ENCODE measurements at places on chromosomes 16 and 17.

DNA sequence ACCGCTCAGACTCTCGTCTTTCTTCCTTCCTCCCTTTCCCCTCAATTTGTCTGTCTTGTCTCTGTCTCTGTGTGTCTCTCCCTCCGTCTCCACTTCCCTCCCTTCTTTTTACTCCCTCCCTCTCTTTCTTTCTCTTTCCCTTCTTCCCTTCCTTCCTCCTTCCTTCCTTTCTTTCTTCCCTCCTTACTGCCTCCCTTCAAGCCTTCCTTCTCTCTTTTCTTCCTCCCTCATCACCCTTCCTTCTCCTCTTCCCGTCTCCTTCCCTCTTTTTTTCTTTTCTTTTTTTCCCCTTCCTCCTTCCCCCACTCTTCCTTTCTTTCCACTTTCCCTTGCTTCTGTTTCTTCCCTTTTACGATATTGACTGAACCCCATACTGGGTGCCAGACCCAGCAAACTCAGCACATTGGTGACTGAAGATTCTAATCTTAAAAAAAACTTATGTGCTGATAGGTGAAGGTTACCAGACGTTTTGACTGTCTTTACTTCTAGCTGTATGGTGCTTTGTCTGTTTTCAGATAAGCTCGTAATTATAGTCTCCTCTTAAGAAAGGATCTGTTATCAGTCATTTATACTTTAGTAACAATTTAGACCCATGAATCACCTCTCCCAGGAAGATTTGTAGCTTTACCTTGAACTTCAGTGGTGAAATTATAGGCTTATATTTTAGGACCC, 481 bp upstream of the BRD7 start:
- DNase-seq: no peak

GRCh38 chr16:68447653-68448359, 502 bp downstream of the SMPD3 start:
- DNase-seq: no peak

DNA sequence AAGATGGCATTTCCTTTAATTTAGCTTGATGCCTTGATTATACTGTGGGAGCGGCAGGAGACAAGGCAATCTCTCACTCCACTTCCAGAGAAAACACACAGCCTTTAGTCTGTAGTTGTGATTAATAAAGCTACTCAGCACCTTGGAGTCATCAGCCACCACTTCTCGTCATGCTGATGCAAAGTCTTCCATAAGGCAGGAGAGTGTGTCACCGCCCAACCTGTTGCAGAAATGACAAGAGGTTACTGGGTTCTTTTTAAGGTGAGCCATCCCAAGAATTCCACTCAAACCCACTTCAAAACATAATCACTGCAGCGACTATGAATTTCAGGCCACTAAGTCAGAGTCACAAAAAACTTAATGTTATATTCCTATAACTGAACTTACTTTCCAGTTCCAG, 223.9 kb upstream of the TOX3 start:
- no peak for DNase-seq

DNA sequence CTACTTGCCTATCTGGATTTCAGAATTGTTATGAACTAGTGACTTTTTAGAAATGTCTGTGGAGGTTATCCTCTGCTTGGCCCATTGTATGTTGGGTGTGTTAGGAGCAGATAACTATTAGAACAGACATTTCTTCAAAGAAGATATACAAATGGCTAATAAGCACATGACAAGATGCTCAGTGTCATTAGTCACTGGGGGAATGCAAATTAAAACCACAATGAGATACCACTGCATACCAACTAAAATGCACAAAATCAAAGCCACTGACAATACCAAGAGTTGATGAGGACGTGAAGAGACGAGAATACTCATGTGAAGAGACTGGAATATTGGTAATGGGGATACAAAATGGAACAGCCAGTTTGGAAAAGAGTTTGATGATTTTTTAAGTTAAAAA, 39.2 kb downstream of the CEP112 start:
- no peak for DNase-seq

All from T1000 (cell line).